ENCODE measurements at places on chromosomes 4 and X.

DNA sequence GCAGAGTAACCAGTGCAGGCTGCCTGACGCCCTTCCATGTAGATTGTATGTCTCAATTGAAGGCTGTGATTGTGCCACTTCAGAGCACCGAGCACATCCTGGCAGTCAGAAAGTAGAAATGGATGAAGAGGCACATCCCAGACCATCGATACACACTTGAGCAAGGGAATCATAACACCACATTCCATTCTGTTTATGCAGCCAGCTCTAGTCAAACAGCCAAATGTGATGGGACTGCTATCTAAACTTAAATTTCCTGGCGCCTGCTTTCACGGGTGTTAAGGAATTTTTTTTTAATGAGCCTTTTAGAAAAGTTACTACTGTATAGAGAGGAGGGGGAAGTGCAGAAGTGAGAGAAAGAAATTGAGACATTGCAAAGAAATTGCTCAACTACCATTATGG, 84.4 kb downstream of the PPARGC1A start:
- no peak for DNase-seq

DNA sequence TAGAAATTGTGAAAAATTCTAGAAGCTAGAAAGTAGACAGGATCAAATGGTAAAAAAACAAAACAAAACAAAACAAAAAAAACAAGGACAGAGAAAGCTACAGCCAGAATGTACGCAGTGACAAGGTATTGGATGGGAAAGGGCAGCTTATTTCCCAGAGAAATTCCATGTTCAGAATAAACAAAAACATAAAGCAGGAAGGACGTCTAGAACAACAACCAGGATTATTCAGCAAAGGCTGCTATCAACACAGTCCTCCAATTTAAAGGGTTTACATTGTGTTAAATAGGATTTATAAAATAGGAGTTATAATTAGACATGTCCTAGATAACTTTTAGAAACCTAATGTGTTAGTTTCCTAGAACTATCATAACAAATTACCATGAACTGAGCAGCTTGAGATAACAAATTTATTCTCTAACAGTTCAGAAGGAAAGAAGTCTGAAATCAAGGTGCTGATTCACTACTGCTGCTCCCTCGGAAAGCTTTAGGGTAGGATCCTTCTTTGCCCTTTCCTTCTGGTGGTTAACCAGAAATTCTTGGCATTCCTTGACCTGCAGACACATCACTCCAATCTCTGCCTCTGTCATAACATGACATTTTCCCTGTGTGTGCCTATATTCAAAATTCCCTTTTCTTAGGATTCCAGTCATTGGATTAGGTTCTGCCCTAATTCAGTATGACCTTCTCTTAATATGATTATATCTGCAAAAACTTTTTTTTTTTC, 175.6 kb downstream of the SNCA start:
- no peak for DNase-seq

- DNase-seq, result no peak
These were observed 161.7 kb downstream of the EMCN start for GRCh38 chr4:100356172-100356571.

- no peak for DNase-seq
These were observed 58.2 kb downstream of the DCX start for GRCh38 chrX:111353793-111354192.

DNA sequence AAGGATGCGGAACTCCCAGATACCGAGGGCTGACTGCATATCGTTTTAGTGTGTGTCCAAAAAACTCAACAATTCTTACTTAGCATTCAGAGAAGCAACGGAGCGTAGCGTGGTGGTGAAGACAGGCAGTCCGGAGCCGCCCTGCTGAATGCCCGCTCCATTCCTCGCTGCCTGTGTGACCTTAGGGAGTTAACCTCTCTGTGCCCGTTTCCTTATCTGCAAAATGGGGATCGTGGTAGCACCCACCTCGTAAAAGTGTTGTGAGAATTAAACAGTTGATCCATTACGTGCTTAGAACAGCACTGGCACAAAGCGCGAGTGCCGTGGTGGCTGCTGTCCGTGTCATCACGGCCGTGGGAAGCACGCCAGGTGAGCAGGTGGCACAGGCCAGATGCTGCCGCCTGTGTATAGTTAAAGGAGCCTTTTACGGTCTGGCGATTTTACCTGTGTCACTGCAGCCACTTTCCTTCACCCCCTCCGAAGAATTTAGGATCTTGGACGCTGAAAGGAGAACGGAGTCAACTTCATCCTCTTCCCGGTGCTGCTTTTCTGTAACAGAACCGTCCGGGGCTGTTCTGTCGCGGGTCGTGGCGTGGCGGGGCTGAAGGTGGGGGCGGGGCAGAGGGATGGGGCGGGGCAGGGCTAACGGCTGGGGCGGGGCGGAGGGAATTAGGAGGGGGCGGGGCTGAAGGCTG, 885 bp downstream of the CCDC110 start:
- no peak for DNase-seq

GRCh38 chrX:103730147-103730795, 19.6 kb downstream of the TMEM31 start:
- DNase-seq, result no peak

DNA sequence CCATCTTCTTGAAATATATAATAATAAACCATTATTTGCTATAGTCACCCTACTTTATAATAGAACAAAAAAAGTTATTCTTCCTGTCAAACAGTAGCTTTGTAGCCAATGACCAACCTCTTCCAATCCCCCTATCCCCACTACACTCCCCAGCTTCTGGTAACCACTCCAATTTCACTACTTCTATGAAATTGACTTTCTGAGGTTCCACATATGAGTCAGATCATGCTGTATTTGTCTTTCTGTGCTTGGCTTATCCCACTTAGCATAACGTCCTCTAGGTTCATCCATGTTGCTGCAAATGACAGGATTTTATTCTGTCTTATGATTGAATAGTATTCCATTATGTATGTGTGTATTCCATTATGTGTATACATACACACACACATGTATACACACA, 809.7 kb upstream of the NDST4 start:
- no peak for DNase-seq

DNA sequence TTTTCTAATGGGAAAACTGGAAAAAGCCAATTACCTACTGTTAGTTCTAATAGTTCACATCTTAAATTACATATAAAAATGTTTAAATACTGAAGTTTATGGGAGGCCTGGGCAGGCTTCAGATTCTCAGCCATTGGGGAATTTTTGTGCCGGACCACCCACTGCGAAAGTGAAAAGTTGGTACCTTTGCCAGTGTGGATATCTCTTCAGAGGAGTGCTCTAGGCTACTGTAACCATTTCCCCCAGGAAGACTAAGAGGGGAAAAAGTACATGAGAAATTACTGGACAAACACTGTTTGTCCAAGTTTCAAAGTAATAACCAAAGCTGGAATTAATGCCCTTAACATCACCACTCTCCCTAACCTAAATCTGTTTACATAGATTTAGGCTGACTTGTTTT, 20.8 kb downstream of the PITX2 start:
- no peak for DNase-seq

- no peak for DNase-seq
These were observed 189.9 kb downstream of the PTTG2 start for GRCh38 chr4:38149997-38150671.

- no peak for DNase-seq
These were observed 43.6 kb upstream of the AFAP1 start for GRCh38 chr4:7983296-7983695.

- no peak for DNase-seq
These were observed 436.3 kb downstream of the KLHL13 start for GRCh38 chrX:117680286-117680685.

DNA sequence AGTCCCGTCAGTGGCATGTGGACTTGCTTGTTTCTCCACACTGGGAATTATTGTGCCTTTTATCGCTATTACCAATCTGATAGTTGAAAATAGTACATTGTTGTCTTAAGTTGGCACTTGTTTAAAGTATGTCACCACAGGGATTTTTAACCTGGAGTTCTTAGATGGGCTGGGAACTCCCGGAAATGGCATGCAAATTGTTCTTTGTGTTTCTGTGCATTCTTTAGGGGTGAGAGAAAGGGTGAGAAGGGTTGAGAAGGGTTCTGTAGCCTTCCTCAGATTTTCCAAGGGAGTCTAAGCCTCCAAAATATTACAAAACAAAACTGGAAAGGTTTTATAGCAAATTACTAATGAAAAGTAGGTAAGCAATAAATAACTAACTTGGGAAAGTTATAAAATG, 176.9 kb downstream of the ZIC3 start:
- no peak for DNase-seq

GRCh38 chrX:330726-331150, 12.1 kb upstream of the GTPBP6 start:
- peak; percentile 3 for DNase-seq

GRCh38 chrX:45164021-45164621, 36.6 kb downstream of the DIPK2B start:
- no peak for DNase-seq

DNA sequence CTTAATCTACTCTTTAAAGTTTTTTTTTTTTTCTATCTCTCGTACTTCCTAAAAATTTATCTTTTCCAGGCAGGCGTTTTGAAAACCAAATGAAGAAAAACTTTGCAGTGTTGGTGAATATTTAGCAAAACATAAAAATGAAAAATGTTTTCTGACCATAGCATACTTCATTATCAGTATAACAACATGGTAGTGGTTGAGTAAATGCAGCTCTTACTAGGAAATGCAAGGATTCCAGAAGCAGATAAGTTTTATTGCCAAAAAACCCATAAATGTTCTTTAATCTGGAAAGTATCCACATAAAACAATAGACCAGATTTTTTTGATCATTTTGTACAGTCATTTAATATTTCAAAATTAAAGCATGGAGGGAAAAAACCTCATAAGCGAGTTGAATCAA, 136.9 kb upstream of the GUCY1A1 start:
- no peak for DNase-seq

- no peak for DNase-seq
These were observed 755.5 kb downstream of the STIM2 start for GRCh38 chr4:27616166-27616565.

GRCh38 chrX:110531873-110532580, 173.4 kb downstream of the RTL9 start:
- no peak for DNase-seq

DNA sequence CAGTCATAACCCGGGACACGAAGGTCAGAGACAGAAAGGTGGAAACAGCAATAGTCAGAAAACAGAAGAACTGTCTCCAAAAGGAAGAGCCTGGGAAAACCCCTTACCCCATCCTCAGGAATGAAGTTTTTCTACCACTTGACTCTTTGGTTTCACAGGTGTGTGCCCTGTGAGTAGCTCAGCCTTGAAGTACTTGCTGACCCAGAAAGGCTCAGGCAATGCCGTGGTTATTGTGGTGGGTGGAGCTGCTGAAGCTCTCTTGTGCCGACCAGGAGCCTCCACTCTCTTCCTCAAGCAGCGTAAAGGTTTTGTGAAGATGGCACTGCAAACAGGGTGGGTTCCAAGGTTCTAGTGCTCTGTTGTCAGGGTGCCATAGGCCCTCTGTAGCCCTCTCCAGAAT, 24.4 kb downstream of the DGAT2L6 start:
- DNase-seq, result no peak

DNA sequence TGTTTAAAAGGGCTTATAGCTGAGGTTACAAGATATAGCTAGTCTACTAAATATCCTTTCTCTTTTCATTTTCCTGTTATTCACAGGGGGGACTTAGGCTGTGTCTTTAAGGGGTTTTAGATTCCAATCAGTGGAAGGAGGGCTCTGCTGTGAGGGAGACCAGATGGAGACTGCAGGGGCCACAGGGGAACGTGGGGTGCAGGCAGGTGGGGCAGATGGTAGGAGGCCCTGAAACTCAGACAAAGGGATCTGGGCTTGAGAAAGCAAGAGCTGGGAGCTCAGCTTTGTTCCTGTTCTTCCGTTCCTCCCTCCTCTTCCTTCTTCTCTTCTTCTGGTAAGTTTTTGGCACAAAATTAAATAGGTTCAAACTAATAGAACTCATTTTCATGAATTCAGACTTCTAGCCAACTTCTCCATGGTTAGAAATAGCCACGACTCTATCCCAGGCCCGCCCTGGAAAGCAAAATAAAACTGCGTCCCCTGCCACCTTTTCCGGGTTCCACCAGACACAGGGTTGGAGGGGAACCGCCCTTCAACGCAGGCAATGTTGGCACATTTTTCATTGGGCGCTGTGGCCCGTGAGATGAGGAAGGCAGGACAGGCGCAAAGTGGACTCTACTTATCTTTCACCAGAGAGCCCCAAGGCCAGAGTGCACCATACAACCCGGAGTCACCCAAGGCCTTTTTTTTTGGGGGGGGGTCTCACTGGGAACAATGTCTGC, 3.5 kb upstream of the TMSB4X start:
- DNase-seq, result no peak

GRCh38 chrX:50818986-50819385, 5.0 kb upstream of the SHROOM4 start:
- no peak for DNase-seq

DNA sequence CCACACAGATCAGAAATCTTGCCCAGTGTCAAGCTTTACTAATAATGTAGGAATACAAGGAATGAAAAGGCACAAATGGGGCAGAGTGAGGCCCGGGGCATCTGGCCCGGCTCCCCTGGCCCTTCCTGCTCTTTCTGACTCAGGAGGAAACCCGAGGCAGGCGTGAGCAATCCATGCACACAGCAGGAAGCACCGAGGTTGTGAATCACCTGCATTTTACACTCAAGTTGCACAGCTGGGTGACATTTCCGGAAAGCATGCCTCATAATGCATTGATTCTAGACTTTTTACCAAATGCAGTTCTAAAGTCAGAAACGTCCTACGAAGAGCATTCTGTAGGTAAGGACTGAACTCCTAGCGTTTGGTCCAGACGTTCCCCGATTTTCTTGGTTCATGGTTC, 38.9 kb downstream of the PRIMPOL start:
- no peak for DNase-seq

DNA sequence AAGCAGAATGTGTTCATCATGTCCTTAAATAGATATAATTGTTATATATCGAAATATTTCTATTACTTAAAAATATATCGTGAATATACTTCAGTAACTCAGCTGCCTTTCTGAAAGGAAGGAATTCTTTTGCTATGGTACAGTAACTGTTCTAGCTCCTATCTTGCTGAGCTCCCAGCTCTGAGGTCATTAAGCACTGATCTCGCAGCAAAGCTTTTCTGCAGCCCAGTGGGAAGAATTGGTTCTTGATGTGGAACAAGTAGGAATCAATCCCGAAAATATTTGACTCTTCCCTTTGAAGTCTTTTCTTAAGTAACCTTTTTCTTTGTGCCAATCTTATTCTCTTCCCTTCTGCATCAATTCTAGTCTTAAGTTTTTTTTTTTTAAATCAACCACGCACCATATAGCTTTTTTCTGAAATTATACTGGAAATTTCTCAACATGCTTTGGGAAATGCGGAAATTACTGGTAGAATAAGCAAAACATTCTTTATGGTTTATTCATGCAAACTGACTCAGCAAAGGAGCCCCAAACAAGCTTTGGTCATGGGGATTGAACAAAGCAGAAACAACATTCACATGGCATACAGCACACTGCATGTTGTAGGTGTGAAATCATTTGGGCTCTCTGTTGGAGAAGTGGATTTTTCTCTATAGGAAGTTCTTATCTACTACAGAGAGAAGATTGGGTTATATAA, 428.9 kb upstream of the GNPDA2 start:
- DNase-seq, result no peak

- no peak for DNase-seq
These were observed 1.1 kb downstream of the MECP2 start for GRCh38 chrX:154096140-154097002.

- no peak for DNase-seq
These were observed 273.5 kb upstream of the HS3ST1 start for GRCh38 chr4:11701966-11702725.

Measured in activated gamma-delta T cell treated with Interleukin-2 at 50 U/mL for 16 hours (primary cell).